ENCODE measurements at places on chromosomes 3 and 15. TPM values are rescaled to one million over a fixed set of nuclear protein-coding genes. Genes with fewer than 3 reads are reported as not detected.

Gene ARGFX
- total RNA-seq: not detected

Gene GATA2
- total RNA-seq: not detected

Gene SLC2A2
- total RNA-seq: not detected

Gene LMAN1L
- 0.36 TPM for total RNA-seq

Gene GPR149
- total RNA-seq: not detected

Gene TMC3
- not detected for total RNA-seq

Gene DUOX1
- total RNA-seq: 0.02 TPM

Gene SLC22A14
- not detected for total RNA-seq

Gene TTBK2
- 11.3 TPM for total RNA-seq

Gene COL6A5
- total RNA-seq: not detected

Gene TM2D3
- total RNA-seq: 56.2 TPM

Gene QARS1
- total RNA-seq: 192 TPM

Gene ZNF660
- 0.30 TPM for total RNA-seq

Gene ATP2B2
- total RNA-seq: not detected

Gene CELF6
- 0.21 TPM for total RNA-seq
